ENCODE measurements at places on chromosomes 11 and 22. TPM values are rescaled to one million over a fixed set of nuclear protein-coding genes. Genes with fewer than 3 reads are reported as not detected.

The FIBIN gene
- total RNA-seq = not detected

The RAG2 gene
- not detected for total RNA-seq

The B4GALNT4 gene
- total RNA-seq = 0.89 TPM

The AMOTL1 gene
- 44.1 TPM for total RNA-seq

The VPS51 gene
- total RNA-seq = 186 TPM

The IFITM10 gene
- total RNA-seq = 0.39 TPM

The CRYBA4 gene
- 0.13 TPM for total RNA-seq

The OVCH2 gene
- not detected for total RNA-seq

All from dermis microvascular lymphatic vessel endothelial cell (primary cell).